ENCODE measurements at places on chromosomes 16 and 17.
A peak's percentile ranks its signal among the peaks of the same experiment; 100 is the strongest.

DNA sequence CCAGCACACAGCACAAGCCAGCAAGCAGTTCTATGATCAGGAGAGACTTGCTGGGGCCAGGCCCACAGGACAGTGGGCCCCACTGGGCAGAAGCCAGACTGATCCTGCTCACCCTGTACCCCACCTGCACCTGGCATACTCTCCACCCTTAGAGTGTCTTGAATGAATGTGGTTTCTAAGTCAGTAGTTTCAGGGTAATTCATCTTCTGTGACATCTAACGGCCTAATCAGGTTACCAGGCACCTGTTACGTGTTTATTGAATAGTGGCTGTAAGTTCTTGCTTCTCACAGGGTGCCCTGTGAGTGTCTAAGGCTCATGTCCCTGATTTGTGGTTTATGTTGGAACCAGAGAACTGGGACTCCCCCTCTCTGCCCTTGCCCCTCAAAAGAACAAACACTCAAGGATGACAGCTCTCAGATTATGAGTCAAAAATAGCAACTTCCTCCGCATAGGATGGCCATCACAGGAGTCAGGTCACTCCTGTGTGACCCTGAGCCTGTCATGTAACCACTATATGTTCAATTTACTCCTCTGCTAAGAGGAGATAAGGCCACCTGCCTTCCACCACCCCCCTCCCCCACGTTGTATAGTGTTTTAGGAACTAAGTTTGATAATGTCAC is 7.0 kb upstream of the OR2C1 start:
- no peak for DNase-seq

GRCh38 chr17:35361027-35361426 is 12.4 kb downstream of the SLFN11 start:
- no peak for DNase-seq

DNA sequence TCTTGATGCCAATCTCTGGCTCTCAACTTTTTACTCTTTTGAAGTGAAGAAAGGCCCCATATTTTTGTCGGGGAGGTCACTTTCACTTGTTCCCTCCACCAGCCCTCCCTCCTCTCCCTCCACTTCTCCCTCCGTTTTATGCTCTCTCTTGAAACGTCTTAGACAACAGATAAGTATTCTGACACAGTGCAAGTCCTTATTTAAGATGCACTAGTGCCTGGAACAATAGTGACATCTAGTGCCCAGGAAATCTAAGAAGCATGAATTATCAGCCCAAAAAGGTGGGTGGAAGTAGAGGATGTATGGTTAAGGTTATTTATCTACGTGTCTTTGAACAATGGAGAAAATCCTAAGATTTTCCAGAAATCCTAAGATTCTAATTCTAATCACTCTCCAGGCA is 17.9 kb downstream of the PSME3IP1 start:
- no peak for DNase-seq

- DNase-seq = no peak
These were observed 852.9 kb upstream of the CDH8 start for GRCh38 chr16:62889097-62889496.

GRCh38 chr16:64809876-64810629 is 311.8 kb downstream of the CDH11 start:
- no peak for DNase-seq

DNA sequence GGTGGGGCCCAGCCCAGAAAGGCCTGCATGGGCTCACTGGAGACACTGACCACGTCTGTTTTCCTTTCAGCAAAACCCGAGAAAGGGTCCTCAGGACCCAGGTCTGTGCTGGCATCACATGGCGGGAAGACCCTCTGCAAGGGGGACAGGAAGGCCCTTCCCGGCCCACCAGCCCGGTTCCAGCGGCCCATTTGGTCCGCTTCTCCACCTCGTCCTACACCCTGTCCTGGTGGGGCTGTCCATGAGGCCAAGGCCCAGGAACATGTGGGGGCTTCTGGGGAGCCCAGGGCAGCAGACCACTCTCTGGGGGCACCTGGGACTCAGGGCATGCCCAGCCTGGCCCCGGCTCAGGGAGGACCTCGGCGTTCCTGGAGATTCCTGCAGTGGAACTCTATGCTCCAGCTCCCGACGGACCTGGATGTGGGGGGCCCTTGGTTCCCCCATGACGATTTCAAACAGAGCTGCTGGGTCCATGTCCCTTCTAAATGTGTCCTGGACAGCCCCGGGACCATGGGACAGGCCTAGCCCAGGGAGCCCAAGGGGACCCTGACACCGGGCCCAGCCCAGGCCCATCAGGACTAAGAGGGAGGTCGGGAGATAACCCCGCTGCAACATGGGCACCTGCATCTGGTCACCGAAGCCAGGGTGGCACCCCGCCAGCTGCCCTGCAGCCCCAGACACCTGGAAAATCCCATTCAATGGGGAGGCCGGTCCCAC is 26.4 kb upstream of the KSR1 start:
- no peak for DNase-seq

DNA sequence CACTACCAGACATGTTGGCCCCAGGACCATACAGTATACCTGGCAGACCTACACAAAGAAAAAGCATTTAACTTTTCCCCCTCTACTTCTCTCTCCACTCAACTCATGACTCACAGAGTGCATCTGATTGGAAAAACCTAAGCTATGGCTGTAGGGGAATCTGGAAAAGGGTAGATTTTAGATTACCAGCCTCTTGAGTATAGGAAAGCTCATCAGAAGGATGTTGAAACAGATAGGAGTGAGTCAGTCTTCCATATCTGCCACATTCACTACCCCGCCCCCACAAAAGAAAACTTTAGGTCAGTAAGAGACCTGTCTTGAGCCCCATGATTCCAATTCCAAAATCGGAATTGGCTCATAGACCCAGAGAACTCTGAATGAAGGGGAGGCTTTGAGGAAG is 12.3 kb downstream of the KRT9 start:
- DNase-seq = no peak

GRCh38 chr17:77036136-77036840 is 104.5 kb upstream of the SEC14L1 start:
- no peak for DNase-seq

DNA sequence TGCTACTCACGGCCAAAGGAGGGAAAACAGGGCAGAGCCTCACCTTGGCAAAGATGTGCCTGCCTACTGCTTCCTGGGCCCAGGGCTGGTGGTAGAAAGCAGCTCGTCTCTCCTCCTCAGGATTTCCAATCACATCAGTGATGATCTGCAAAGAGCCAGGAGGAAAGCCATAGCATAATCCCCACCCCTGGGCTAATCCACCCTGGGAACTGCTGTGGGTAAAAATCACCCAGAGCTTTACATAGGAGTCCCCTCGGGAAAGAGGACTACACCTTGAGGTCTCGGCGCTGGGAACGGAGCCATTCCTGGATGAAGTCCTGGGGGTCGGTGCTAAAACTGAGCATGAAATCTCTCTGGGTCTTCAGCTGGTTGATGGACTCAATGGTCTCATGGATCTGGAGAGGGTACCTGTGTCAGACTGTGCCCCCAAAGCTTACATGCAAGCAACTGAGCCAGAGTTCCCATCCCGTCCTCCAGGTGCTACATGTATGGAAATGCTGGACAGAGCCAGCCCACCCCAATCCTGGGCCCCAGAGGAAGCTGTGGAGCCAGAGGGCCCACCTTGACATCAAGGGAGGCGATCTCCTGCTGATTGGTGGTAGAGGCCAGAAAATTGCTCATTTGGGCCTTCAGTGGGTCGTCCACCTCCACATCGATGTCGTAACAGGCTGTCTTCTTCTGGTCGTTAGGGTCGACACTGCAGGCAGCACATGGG is 5.7 kb upstream of the FTSJ3 start:
- no peak for DNase-seq

GRCh38 chr17:52120465-52120864 is 38.0 kb downstream of the CA10 start:
- DNase-seq = no peak

DNA sequence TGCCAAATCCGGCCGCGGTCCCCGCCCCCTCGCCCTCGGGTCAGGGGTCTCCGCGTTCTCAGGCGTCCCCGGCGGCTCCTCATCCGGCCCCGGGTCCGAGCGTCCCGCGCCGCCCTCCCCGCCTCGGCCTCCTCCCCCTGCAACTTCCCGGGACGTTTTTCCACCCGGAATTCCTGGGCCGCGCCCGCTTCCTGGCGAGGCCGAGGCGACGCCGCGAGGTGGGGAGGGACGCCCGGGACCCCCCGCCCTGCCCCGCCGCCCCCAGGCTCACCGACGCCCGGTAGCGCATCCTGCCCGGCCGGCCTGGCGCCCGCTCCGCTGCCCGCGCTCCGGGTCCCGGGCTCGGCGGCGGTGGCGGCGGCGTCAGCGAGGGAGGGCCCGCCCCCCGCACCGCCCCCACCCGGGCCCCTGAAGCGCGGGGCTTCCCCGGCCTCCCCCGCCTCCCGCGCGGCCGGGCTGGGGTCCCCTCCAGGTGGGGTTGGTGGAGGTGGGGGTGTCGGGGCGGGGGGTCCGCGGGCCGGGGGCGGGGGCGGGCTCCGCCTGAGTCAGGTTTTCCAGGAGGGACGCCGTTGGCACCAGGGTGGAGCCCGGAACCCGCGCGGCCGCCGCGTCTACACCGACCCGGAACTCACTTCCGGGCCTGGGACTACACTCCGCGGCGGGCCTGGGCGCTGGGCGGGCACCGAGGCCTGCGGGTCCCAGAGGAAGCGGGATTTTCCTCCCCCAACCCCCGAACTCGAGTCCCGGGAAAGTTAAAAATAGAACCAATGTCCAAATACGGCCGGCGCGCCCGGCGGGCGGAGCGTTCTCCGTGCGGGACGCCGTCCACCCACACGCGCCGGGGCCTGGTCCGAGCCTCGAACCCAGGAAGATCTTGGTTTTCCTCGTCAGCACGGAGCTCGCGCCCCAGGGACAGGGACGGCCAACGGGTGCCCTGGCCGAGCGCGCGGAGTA is 6.8 kb downstream of the MYO1C start:
- no peak for DNase-seq

GRCh38 chr17:68346448-68346847 is 55.2 kb downstream of the ARSG start:
- DNase-seq = peak; percentile 23

DNA sequence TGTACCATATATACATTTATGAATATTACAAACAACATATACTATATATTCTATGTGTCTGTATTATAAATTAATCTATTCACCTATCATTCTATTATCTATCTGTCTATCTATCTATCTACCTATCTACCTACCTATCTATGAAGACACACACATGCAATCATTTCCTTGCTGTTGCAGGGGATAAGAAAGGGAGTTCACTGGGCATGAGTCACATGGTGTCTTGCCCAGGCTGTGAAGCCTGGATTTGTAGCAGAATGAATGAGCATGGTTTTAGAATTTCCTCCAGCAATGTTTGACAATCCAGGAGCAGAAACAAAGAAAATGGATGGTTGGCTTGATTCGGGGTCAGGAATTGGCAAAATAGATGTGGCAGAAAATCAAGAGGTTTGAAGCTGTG is 23.2 kb upstream of the FAM20A start:
- no peak for DNase-seq

- DNase-seq = no peak
These were observed 3.3 kb downstream of the TLCD3B start for GRCh38 chr16:30027588-30028437.

DNA sequence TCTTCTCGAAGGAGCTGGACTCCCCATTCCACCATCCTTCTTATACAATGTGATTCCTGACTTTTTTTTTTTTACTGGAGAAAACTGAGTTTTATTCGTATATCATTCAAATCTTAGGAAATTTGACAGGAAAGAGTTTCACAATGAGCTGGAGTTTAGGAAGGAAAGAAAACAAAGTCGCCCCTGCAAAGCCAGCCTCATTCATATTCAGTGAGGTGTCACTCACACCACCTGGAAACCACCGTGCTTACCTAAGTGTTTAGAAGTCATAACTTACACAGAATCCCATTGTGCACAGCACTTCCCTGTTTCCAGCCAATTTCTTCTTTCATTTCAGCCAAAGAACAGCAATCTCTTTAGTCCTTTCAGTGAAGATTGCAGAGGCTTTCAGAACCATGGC is 90.3 kb upstream of the CHMP6 start:
- no peak for DNase-seq

GRCh38 chr17:5809580-5810188 is 225.4 kb upstream of the NLRP1 start:
- no peak for DNase-seq

- DNase-seq = no peak
These were observed 231.1 kb downstream of the CDH13 start for GRCh38 chr16:82857693-82858365.

DNA sequence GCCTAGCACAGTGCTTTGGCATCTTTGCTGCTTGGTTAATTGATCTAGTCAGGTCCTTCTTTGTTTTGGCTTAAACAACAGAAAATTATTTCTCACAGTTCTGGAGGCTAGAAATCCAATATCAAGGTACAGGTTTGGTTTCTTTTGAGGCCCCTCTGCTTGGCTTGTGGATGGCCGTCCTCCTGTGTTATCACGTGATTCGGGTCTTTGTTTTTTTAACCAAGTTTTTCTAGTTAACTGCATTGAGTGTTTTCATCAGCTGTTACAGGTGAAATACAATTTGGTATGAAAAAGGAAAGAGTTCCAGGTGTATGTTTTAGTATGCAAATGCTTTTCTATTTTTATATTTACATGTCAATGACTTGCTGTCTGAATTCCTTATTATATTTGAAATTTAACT is 2.8 kb downstream of the NLK start:
- DNase-seq = no peak

DNA sequence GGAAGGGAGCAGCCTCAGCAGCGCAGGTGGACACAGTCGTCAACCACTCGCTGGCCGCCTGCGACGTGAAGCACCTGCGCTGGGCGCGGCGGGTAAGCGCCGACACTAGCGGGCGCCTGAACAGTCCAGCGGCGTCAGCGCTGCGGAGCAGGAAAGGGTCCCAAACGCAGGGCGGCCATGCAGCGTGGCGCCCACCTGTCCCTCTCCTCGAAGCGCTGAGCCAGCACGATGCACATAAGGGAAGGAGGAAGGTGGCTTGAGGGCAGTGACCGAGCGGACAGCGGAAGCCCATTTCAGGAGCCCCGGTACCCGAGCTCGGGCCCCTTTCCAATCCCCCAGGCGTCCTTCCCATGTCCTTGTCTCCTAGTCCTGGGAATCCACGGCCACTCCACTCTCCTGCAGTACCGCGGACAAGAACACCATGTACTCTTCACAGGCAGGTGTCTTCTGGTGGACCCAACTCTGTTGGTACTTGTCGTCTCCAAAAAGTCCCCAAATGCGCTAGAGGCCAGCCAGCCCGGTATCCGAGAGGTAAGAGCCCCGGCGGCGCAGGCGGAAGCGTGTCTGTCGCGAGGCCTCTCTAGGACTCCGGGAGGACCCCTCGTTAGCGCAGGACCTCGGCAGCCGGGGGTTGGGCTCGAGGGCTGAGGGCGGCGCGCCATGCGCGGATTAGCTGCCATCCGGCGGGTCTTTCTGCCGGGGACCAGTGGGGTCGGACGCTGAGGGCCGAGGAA is 14.4 kb downstream of the ZNF232 start:
- peak; percentile 19 for DNase-seq

DNA sequence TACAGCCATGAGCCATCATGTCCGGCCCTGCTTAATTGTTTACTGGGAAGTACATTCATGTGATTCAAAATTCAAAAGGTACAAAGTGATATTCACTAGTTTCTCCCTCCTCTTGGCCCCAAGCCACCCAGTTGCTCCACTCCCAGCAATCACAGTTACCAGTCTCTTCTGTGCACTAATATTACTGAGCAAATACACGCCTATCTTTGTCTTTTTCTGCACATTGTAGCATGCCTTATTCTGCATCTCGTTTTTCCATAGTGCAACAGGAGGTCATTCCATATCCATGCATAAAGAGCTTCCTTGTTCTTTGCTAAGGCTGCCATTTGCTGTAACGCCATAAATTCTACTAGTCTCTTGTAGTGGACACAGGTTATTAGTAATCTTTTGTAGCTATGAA is 2.2 kb upstream of the ALOX15 start:
- no peak for DNase-seq

GRCh38 chr17:4043862-4044261 is 79.6 kb upstream of the ATP2A3 start:
- peak; percentile 39 for DNase-seq

GRCh38 chr17:78096093-78096492 is 32.5 kb downstream of the TMC6 start:
- no peak for DNase-seq
